Coronary artery (tissue), 2 donors: ENCODE measurements at places on chromosomes 5 and 9.
A peak's percentile ranks its signal among the peaks of the same experiment; 100 is the strongest.

DNA sequence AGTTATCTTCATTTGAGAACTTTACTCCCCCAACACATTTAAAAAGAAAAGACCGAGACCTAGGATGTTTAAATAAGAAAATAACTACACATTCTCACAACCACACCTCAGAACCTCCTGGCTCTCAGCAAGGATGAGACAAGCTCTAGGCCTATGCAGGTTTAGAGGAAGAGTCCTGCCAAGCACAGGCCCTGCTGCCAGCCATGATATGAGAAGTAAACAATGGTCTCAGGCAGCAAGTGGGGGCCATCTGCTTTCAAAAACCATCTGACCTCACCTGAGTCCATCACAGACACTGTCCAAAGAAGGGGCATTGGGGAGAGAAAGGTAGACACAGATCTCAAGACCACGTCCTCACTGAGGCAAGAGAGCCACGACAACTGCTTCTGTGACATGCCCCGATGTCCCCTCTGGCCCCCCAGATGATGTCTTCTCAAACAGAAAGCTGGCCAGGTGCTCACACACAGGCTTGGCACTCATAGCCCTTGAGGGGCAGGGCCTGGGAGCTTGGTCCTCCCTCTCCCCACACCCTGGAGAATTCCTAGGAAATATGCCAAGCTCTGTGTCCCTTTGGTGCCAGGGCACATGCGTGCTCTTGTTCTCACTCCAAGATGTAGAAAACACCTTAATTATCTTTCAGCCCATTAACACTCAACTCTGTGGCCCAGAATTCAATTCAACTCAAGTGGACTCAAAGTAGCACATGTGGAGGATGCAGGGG, 150.4 kb downstream of the FSTL4 start:
- DNase-seq, result no peak

- DNase-seq, result no peak
Observed at GRCh38 chr9:89896806-89897340, 292.1 kb downstream of the GADD45G start.

DNA sequence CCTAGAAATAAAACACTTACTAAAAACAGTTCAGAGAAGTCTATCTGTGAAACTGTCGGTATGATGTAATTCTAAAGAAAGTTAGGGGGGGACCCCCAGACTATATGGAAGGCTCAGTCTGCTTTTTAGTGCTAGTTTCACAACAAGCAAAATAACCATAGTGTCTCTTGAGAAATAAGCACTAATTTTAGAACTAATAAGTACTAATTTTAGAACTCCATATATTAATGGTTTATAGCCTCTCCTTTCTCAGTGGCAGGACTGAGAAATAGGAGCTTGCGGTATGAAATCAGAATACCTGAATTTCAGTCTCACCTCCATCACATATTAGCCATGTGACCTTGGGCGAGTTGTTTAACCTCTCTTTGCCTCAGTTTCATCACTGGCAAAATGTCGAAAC, 1.4 kb upstream of the PHF24 start:
- no peak for DNase-seq

DNA sequence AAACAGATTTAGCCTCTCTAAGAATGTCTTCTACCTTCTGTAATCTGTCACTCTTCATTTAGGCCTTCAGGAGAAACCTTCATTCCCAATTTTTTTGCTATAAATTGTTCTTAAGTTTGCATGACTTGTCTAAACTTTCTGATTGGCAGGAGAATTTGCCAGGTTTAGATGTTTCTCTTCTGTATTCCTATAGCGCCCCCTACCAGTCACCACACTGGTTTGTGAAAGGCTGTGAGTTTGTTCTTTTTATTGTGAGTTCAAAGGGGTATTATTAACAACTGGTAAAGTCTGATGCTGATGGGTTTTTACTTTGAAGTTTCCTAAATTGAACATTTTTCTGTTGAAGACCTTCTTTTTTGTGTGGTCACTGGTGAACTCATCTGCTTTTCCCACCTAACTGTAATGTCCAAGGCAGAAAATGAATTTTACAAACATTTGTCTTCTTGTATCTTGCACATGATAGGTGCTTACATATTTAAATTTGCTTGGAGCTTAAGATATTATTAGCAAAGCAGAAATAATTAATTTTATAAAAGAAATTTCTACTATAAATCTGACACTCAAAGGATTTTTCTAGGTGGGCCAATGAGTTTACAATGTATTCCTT, 18.4 kb upstream of the F2RL2 start:
- DNase-seq, result no peak

DNA sequence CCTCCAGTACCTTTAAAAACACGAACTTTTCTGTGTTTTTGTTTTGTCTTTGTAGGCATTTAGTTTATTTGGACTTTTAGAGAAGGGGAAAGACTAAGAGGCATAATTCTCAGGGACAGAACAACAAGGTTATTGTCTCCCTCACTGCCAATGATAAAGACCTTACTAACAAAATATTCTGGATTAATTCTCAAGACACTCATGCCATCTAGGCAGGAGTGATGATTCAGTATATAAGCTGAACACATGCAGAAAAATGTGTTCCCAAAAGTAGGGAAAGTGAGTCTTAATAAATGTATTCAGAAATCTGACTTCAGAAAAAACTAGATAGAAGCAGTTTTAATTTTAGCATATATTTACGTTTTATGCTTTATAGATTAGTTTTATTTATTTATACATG, 17.4 kb upstream of the ASPN start:
- no peak for DNase-seq

DNA sequence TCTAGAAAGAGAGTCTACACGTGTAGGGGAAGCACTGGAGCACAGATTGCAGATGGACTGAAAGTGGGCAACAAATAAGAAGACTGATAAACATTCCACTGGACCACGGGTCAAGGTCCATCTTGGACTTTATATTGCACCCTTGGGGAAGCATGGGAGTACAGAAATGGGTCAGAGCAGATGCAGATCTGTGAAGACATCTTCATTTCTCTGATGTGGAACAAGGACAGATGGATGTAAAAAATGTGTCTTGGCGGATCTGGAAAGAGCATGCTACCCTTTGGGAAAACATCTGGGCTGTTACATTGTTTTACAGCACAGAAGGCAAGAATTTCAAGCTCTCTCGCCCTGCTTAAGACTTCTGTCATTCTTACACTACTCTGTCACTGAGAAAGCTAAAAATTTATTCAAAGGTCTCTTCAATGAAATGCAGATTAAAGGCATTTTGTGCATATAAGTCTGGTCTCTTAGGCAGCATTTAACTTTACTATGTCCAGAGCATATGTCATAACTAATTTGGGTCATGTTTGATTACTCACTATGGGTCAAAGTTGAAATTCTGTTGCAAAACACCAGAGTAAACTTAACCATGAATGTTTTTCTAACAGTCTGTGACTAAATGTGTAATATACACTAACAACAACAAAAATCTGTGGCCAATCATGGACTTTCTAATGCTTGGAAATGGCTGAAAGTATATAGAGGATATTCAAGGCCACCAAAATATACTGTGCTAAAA, 756.4 kb upstream of the DMAC1 start:
- DNase-seq, result no peak

- no peak for DNase-seq
Observed at GRCh38 chr5:27619982-27620381, 581.6 kb upstream of the CDH9 start.

- no peak for DNase-seq
Observed at GRCh38 chr9:135858491-135859185, 48.7 kb downstream of the CAMSAP1 start.

GRCh38 chr5:147234239-147234824, 494 bp upstream of the STK32A start:
- DNase-seq, result no peak

DNA sequence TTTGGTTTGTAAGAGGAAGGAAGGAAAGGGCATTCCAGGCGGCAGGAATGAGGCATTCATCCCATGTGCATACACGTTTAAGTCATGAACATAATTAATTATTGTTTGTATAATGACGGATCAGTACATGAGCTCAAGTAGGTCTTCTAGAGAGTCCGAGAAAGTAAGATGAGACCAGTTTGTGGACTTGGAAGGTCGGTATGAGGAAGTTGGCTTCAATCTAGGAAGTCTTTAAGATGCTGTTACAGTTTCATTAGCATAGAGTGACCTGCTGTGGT, 2.1 kb downstream of the GTF3C4 start:
- DNase-seq, result no peak

DNA sequence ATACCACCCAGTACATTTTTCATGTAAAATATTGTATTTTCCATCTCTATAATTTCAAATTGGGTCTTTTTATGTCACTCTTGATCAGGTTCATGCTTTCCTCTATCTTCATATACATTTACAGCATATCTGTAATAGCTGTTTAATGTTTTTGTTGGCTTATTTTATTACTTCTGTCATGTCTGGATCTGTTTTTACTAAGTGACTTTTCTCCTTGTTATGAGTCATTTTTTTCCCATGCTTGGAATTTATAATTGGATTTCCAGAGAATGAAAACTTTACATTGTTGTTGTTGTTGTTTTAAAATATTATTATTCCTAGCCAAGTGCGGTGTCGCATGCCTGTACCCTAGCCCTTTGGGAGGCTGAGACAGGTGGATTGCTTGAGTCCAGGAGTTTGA, 5.6 kb upstream of the ADAMTS19 start:
- DNase-seq, result no peak

GRCh38 chr5:67361932-67362729, 165.5 kb upstream of the CD180 start:
- no peak for DNase-seq

DNA sequence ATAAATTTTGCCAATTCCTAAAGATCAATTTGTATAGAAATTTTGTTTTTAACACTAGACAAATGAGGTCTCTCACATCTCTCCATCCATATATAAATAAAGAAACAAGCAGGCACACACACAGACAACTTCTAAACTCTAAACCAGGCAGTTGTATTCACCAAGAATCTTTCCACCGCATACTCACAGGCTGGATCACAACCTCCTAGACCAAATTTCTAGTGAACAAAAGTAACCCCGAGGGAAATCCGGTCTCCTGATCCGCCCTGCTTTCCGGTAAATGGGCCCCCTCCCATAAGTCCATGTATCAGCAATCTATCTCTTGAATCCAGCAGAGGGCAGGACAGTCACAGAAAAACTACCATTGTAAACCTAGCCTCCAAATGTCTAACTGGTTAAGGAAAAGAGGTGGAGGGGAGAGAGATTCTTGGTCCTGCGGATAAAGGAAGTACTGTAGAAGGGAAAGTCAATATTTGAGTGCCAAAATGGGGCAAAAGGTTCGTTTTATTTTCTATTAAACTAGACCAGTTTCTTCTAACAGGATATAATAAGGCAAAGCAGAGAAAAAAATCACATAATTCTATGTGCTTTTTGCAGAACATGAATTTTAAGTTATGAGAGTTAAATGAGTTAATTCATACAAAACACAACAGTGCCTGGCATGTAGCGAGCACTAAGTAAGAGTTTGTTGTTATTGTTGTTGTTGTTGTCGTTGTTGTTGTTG, 4.8 kb upstream of the SMU1 start:
- no peak for DNase-seq

GRCh38 chr5:1204693-1205242, 3.4 kb downstream of the SLC6A19 start:
- DNase-seq, result no peak

GRCh38 chr9:113154946-113155345, 4.1 kb downstream of the SLC31A2 start:
- no peak for DNase-seq

- DNase-seq, result peak; percentile 88
Observed at GRCh38 chr9:134443174-134444037, 117.2 kb downstream of the RXRA start.

GRCh38 chr5:16742938-16743337, 126.1 kb upstream of the RETREG1 start:
- DNase-seq, result no peak

DNA sequence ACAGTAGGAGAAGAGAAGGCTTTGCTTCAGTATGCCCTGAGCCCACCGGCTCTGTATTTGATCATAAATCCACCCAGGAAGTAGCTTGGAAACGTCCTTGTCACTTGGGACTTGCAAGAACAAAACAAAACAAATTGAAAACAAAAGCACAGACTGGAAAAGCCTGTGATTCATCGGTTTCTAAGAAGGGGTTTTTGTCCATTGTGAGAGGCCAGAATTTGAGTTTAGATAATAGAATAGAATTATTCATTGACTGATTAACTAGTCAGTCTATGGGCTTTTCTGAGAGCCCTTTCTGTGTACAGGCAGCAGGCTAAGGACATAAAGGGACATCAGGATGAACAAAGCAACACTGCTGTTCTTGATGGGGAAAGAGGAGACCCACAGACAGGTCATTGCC, 424.8 kb downstream of the IRX1 start:
- no peak for DNase-seq

DNA sequence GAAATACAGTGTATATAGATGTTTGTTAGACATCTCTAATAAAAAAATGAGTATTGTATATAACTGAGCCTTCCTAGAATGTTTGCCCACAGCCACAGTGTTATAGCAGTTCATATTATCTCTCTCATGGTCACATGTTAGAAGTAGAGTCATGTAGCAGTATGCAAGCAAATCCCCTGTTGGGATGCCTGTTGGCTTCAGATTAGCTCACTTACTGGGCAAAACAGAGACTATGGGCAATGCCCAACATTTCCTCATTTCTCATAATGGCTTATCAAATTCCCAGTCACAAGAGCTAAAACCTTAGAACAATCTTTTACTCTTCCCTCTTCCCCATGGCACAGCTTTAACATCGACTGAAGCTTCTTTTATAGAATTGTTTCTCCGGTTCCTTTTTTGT, 27.0 kb upstream of the PDCD1LG2 start:
- DNase-seq, result no peak

GRCh38 chr9:27124151-27124550, 15.1 kb downstream of the TEK start:
- no peak for DNase-seq

- DNase-seq, result no peak
Observed at GRCh38 chr5:151107084-151107483, 26.2 kb upstream of the TNIP1 start.

- no peak for DNase-seq
Observed at GRCh38 chr9:121303456-121304451, 35.8 kb downstream of the GSN start.

DNA sequence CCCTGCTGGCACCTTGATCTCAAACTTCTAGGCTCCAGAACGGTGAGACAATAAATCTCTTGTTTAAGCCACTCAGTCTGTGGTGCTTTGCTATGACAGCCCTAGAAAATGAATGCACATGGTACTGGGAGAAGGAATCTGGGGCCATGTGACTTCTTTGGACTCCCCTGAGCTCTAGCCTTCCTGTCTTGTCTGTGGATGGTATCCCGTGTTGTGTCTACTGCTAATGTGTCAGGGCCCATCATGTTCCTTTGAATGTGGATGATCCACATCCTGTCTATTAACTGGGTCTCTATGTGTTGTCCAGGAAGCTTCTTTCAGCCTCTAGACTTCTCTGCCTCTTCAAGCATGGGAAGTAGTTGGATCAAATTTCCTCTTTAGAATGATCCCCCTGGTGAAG, 25.1 kb downstream of the IL7R start:
- DNase-seq, result no peak

- no peak for DNase-seq
Observed at GRCh38 chr9:99451112-99451606, 229.1 kb downstream of the SEC61B start.

DNA sequence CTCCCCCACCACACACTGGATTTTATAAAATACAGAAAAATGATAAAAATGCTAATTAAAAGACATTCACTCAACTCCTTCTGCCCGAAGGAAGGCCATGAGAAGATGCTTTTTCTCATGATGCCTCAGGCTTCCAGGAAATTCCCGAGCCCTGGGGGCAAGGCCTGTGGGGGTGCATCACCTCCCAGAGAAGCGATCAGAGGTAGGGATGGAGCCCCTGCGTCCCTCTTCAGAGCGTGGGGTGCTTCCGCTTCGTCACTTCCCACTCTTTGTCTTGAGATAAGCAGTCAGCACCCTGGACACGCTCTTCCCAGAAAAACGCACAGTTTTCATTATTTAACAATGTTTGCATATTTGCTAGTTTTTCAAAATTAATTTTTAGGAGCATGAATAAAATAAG, 33.3 kb upstream of the SH3PXD2B start:
- DNase-seq, result peak; percentile 3
